Central memory CD8-positive, alpha-beta T cell (primary cell): ENCODE measurements at places on chromosomes 1 and 21.

DNA sequence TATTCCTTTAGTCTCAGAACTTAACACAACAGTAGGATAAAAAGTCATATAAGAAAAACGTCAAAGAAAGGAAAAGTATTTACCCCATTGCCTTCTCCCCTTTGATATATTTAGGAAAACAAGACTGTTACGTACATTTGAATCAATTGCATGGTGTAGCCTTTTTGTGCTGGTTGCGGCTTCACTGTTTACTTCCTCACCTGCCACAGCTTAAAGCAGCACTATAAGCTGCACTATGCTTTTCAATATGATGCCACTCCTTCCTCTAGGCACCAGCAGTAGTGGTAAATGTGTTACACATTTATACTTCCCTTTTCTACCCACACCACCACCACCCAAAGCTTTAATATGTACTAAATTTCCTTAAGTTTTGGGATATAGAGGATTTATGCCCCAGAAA lies 111.1 kb downstream of the ATP1B1 start:
- H3K27ac ChIP-seq = no peak overlapping the region
- peaks cover under 1% of the 10 kb centered on the region for H3K36me3 ChIP-seq
- H3K4me1 ChIP-seq = peaks cover 8% of the 10 kb centered on the region
- no peak overlapping the region for H3K4me3 ChIP-seq

DNA sequence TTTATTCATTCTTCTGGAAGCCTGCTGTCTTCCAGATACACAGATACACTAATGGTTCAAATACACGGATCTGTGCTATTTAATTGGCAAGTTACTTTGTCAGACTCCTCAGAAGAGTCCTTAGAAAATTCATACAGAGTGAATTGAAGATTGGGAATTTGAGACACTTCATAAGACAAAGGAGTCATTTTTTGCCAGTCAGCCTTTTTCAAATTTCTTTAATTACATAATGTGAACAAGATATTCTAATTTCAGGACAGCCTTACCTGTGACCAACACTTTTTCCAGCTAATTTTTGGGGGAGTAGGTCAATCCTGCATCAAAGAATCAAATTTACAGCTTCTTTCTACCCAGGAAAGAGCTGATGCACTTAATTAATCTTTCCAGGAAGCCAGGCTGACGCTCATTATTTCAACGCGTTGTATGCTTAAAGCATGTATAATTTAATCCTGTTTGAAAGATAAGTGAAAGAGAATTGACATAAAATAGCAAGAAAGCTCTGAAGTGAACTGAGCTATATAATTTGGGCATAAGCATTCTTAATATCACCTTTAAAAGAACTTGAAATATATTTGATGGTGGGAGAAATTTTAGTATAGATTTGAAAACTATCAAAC lies 12.8 kb upstream of the NRIP1 start:
- no peaks in the 10 kb centered on the region for H3K4me1 ChIP-seq
- no peaks in the 10 kb centered on the region for H3K36me3 ChIP-seq
- H3K27me3 ChIP-seq = peaks cover 55% of the 10 kb centered on the region
- no peak overlapping the region for H3K4me3 ChIP-seq
- H3K27ac ChIP-seq = no peak overlapping the region

GRCh38 chr1:192167911-192168700 lies 9.8 kb downstream of the RGS18 start:
- no peaks in the 10 kb centered on the region for H3K4me1 ChIP-seq
- peaks cover 2% of the 10 kb centered on the region for H3K36me3 ChIP-seq
- H3K4me3 ChIP-seq = no peak overlapping the region
- DNase-seq = no peak

DNA sequence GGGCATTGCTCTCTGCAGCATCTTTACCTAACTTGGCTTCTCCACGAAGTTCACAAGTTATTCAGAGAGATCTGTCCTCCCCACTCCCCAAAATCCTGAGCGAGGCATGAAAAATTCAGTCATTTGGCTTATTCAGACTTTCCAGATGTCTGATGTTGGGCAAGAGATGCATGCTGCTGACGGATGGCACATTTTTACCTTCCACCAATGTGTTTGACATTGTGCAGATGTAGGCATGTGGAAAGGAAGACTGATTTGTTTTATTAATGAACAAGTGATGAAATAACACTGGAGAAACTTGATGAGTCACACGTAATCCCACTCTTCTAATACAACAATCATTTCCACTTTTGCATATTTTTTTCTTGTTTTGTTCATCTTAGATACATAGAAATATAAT lies 86.7 kb downstream of the C1orf94 start:
- no peak for DNase-seq
- no peaks in the 10 kb centered on the region for H3K4me1 ChIP-seq
- no peaks in the 10 kb centered on the region for H3K36me3 ChIP-seq
- no peak overlapping the region for H3K27ac ChIP-seq
- peaks cover 40% of the 10 kb centered on the region for H3K27me3 ChIP-seq

- H3K4me3 ChIP-seq = no peak overlapping the region
- no peak for DNase-seq
- no peaks in the 10 kb centered on the region for H3K4me1 ChIP-seq
- H3K27ac ChIP-seq = no peak overlapping the region
- peaks cover 29% of the 10 kb centered on the region for H3K27me3 ChIP-seq
Measured at GRCh38 chr1:165228676-165229075, 127.8 kb downstream of the LMX1A start.
